ENCODE measurements at places on chromosomes 16 and 17. TPM values are rescaled to one million over a fixed set of nuclear protein-coding genes. Genes with fewer than 3 reads are reported as not detected.

Gene SAP30BP
- total RNA-seq: 58.4 TPM

Gene SSTR5
- not detected for total RNA-seq

Gene ASGR1
- total RNA-seq: 0.38 TPM

Gene IGSF6
- 0.26 TPM for total RNA-seq

Gene PSMC3IP
- total RNA-seq: 1.3 TPM

Gene CD300LG
- total RNA-seq: not detected

Gene GPR139
- total RNA-seq: not detected

Gene MMP28
- 18.7 TPM for total RNA-seq

Gene FZD2
- under 0.01 TPM for total RNA-seq

Gene MFSD6L
- total RNA-seq: not detected

Gene TSNAXIP1
- total RNA-seq: 0.13 TPM

Gene PPP1R27
- not detected for total RNA-seq

Gene CIBAR2
- not detected for total RNA-seq

Gene TSPAN10
- 0.53 TPM for total RNA-seq

Gene ZNF319
- total RNA-seq: 3.8 TPM

Data from bronchial epithelial cell (primary cell).